Cortex of kidney (tissue), 1 donor: ENCODE measurements at places on chromosomes 7 and 10.

DNA sequence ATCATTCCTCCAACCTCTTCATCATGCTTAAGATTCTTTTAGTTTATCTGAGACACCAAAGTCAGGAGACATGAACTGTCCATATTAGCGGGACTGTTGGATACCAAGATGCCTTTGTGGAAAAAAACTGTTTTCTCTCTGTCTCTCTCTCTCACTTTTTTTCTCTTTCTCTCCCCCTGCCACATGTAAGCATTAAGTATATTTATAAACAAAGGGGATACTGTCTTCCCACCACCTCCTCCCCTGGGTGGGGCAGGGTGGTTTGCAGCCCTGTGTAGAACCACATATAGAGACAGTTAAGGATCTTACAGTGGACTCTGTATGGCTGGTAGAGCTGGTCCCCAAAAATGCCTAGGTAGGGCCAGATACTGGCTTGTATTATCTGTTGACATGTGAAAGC, 101.3 kb downstream of the GLI3 start:
- DNase-seq = no peak

DNA sequence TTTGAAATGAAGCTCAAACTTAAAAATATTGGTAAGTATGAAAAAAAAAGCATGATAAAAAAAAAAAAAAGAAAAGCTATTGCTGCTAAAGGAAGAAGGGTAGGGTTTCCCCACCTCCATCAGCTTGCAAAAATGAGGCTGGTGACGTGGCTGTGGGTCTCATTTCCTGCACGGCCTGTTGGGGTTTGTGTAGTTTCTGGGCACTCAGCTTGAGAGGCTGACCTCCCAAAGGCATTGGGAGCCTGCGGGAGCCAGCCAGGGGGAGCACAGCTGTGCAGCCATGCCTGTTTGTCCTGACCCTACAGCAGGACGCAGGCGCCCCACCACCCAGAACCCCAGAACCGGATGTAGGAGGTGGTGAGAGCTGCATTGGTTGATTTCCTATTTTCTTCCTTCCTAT, 48.8 kb upstream of the CARD11 start:
- no peak for DNase-seq

GRCh38 chr7:114783508-114783907, 138.4 kb upstream of the MDFIC start:
- no peak for DNase-seq

GRCh38 chr7:19928247-19928646, 154.8 kb upstream of the TMEM196 start:
- no peak for DNase-seq

DNA sequence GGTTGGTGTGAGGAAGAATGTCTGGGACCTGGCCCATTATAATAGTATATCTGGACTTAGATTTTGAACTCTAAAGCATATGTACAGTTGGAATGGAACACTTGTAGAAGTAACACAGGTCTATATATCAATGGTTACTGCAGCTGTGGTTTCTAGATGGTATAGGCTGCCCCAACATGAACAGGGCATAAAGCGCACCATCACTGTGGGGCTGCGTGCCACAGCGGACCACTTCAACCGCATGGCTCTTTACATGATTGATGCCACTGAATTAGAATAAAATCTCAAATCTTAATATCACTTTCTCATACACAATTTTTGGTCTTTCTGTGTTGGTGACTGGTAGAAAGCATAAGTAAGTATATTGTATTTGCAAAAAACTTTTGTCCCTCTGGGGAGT, 59.5 kb downstream of the KLRG2 start:
- no peak for DNase-seq

DNA sequence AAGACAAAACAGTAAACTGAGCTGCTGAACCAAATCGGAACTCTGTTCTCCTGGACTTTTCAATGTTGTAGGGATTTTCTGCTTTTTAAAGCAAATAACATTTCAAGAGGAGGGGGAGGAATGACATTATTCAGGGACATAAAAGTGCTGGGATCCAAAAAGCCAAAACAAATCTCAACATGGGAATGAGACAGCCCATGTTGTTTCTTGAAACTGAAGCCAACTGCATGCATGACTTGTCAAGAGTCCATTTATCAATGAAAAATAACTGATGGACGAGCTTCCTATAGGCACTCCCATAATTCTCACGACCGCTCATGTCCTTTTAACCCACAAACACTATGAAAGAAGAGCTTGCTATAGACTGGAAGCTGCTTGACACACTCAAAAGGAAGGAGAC, 27.8 kb downstream of the FAM53B start:
- DNase-seq = no peak

GRCh38 chr7:607938-608337, 88.3 kb upstream of the PDGFA start:
- no peak for DNase-seq

- DNase-seq = no peak
Measured at GRCh38 chr7:12583922-12584321, 13.4 kb downstream of the SCIN start.

- DNase-seq = no peak
Measured at GRCh38 chr7:30117896-30118295, 16.9 kb upstream of the MTURN start.

DNA sequence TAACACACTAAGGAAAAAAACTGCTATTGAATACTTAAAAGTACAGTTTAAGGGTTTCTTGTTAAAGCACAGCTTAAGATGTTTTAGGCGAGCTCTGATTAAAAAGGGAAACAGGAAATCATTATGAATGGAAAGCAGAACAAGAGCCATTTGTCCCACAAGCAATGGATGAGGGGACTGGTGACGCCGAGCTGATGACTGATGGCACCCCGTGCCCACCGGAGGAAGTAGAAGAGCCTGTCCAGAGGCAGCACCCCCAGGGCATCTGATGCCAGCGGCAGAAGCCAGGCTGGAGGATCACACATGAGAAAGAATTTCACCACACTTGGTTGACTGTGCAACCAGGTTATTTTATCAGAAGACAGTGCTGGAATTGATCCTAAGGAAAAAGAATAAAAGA, 15.0 kb upstream of the INSIG1 start:
- DNase-seq = no peak

- DNase-seq = no peak
Measured at GRCh38 chr7:25544254-25544653, 316.0 kb upstream of the NPVF start.

DNA sequence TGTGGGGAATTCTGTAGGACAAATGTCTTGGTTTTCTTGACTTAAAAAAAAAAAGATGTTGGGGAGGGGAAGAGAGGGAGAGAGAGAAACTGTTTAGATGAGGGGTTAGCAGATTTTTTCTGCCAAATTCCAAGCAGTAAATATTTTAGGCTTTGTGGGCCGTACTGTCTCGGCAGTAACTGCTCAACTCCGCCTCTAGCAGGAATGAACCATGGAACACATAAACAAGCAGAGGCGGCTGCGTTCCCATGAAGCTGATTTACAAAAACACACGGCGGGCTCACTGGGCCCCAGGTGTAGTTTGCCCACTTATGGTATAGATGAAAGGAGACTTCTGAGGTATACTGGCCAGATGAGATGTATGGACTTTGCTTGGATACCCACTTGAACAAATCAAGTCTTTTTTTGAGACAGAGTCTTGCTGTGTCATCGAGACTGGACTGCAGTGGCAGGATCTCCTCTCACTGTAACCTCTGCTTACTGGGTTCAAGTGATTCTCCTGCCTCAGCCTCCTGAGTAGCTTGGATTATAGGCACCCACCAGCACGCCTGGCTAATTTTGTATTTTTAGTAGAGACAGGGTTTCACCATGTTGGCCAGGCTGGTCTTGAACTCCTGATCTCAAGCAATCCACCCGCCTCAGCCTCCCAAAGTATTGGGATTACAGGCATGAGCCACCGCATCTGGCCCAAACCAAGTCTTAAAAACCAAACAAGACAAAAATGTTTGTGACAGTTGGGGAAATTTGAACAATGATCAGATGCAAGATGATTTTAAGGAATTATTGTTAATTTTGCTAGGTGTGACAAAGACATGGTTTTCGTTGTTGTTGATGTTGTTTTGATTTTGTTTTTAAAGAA, 9.7 kb upstream of the ADAMTS14 start:
- no peak for DNase-seq

DNA sequence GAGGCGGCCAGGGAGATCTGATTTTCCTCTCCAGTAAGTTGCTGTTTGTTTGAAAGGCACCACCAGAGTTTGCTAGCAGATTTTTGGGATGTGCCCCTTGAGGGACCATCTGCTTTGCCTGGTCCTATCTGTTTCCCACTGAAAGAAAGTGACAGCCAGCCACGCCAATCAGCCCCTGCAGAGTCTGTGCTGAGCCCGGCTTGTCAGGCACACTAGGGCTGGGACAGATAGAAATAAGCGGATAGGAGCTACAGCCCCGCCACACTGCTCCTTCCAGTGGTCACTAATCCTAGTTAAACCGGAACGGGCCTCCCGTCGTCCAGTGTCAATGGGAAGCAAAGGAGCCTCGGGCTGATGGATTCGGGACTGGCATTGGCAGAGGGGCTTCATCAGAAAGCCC, 161.9 kb upstream of the PRR15 start:
- no peak for DNase-seq

DNA sequence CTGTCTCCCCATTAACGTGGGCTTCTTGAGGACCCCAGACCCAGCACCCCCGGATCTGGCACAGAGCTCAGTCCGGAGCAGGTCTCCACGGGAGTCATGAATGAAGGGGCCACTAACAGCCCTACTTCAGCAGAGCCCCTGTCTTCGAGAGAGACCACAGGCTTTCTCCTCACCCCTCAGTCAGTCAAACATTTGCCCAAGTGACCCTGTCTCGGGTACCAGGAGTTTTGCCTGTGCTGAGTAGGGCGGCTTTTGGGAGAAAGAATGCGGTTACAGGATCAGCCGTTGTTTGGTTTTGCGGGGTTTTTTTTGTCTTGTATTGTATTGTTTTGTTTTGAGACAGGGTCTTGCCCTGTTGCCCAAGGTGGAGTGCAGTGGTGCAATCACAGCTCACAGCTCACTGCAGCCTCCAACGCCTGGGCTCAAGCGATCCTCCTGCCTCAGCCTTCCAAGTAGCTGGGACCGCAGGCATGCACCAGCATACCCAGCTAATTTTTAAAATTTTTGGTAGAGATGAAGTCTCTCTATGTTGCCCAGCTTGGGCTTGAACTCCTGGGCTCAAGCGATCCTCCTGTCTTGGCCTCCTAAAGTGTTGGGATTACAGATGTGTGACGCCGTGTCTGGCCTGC, 16.5 kb downstream of the ADAP1 start:
- no peak for DNase-seq

DNA sequence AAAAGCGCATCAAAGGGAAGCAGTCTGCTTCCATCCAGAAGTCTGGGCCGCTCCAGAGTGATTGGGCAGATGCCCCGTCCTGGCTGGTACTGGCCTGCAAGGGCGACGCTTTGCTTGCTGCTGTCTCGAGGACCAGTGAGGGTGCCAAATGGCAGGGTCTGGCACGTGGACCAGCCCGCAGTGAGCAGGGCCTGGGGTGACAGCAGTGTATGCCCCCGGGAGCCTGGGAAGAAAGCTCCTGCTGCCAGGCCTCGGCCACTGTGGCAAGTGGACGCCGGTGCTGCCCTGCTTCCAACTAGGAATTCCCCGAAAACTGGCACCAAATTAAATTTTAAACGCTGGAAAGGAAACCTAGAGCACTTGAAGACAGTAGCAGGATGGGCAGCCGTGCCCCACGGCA, 357.0 kb upstream of the MKI67 start:
- no peak for DNase-seq

DNA sequence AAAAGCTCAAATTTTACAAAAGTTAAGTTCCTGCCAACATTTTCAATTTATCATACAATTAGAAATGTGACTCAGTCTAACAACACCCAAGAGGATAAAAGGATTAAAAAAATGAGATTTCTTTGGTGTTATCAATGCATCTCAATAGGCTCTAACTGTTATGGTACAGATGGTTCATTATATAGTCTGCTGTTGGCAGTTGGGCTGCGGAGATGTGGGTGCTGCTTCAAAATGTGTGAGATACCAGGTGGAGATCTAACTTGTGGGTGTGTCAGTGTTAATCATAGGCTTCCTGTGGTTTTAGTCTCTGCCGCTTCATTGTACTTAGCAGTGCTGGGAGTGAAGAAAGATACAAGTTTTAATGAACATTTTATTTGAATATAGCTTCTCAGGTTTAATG, 231.2 kb downstream of the EXOC4 start:
- DNase-seq = no peak

DNA sequence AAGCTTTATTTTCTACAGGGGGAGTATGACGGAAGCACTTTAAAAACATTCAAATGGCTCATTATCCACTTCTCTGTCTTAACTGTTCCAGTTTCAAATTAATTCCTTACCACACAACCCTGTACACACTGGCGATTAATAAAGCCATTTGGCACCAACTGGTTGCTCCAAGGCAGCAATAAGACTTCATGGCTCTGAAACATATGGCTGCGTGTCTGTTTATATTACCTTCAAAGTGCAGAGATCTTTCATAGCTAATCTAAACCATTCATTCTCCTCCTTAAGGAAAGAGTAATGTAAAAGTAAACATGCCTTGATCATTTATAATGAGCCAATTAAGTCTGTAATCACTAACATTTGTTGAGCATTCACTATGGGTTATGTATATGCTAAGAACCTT, 325.7 kb downstream of the PARD3 start:
- DNase-seq = no peak

- DNase-seq = no peak
Measured at GRCh38 chr10:58544135-58544534, 31.5 kb downstream of the BICC1 start.

- no peak for DNase-seq
Measured at GRCh38 chr10:2282202-2282601, 544.9 kb upstream of the ADARB2 start.

- DNase-seq = no peak
Measured at GRCh38 chr7:79787623-79788022, 334.2 kb upstream of the MAGI2 start.
